NCI-H1930 (cell line): ENCODE measurements at places on chromosomes 7 and 10.

GRCh38 chr7:117157241-117158209, 165.3 kb downstream of the WNT2 start:
- DNase-seq = no peak

DNA sequence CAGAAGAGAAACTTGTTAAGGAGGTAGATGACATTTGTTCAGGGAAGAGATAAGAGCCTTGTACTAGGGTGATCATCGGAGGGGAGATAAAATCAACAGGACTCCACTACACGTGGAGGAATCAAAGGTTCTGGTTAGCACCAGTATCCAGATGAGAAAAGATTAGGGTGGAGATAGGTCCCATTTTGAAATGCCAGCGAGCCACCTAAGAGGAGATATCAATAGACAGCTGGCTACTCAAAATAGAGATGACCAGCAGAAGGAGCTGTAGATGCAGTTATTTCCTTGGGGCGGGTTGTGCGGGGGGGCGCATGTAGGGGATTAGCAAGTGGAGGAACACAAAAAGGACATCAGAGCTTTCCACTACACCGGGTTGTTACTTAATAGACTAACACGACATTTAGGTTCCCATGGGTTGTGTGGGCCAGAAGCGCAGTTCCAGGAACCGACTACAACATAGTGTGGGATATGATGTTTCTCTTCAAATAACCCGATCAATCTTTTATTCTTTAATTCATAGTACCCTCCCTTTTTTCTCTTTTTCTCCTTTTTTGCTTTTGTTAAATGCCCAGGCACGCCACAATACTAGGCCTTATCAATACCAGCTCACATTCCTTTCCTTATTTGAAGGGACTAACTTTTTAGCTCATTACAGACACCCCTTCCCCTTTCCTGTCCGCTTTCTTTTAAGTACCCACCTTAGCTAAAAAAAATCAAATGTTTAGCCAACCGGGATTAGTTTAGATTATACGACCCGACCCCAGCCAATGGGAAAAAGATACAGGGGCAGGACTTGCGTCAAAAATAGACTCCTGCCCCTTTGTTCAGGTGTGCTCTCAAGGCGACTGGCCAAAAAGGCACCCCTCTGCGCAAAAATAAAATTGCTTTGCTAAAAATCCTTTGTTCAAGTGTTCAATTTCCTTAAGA, 2.0 kb upstream of the KIF11 start:
- DNase-seq = peak; percentile 7

- DNase-seq = peak; percentile 92
Observed at GRCh38 chr7:92447345-92448204, at the start of gene GATAD1. Gene GATAD1, plus strand, starts transcription at chr7:92447482. Its CDS starts 248 bp downstream, at chr7:92447730.

GRCh38 chr10:43605850-43606322, 352 bp upstream of the ZNF485 start:
- no peak for DNase-seq

GRCh38 chr10:10807106-10807505, 210.6 kb upstream of the CELF2 start:
- DNase-seq = no peak

- DNase-seq = no peak
Observed at GRCh38 chr7:122166275-122166674, 22.2 kb upstream of the AASS start.

DNA sequence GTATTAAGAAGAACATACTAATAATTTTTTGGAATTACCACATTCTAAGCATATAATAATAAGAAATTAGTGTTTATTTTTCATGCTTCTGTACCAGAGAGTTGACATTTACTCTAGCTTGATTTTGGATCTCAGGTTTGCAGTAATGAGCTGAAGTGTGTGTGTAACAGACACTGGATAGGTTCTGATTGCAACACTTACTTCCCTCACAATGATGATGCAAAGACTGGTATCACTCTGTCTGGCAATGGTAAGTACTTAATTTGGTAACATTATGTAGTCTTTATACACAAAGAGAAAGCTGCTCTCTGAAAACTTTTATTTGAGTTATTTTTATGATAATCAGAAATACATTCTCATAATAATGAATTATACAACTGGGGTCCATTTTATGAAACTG, 54.1 kb downstream of the SRI start:
- DNase-seq = no peak

- DNase-seq = no peak
Observed at GRCh38 chr10:97018251-97019212, 167.2 kb downstream of the SLIT1 start.

DNA sequence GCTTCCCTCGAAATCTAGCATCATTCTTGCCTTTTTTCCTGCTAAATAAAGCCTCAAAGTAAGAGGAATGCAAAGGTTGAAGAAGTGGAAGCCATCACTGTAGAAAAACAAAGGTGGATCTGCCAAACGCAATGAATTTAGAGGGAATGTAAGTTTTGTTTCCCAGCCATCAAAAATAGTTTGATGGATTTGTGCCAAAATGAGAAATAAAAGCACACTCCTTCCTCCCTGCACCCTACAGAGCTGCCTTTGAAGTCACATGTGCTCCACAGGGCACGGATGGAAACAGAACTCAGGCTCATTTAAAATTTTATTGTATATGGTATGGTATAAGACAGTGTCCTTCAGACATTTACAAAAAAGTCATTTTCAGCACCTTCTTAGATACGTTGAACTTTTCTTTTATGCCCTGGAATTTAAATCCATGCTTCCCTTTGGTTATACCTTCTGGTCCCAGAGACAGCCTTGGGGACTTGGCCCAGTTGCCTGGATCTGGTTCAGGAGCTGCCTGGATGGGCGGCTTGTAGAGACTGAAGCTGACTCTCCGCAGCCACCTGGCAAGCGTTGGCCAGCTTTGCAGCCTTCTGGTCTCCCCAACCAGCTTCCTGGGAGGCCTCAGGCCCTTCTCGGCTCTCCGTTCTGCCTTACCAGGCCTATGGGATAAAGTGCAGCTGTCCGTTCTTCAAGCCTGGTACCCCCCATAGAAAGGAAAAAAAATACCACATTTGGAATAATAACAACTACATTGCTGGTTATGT, 228.5 kb upstream of the NEBL start:
- no peak for DNase-seq

- no peak for DNase-seq
Observed at GRCh38 chr10:8054244-8054493, 319 bp upstream of the GATA3 start.

GRCh38 chr7:70712942-70713341, 419.0 kb upstream of the GALNT17 start:
- DNase-seq = no peak

- no peak for DNase-seq
Observed at GRCh38 chr7:29471444-29472138, 92.0 kb upstream of the PRR15 start.

GRCh38 chr10:96626795-96627194, 40.0 kb upstream of the TM9SF3 start:
- DNase-seq = no peak

- DNase-seq = no peak
Observed at GRCh38 chr7:143900230-143900766, 1.7 kb downstream of the TCAF1 start.

DNA sequence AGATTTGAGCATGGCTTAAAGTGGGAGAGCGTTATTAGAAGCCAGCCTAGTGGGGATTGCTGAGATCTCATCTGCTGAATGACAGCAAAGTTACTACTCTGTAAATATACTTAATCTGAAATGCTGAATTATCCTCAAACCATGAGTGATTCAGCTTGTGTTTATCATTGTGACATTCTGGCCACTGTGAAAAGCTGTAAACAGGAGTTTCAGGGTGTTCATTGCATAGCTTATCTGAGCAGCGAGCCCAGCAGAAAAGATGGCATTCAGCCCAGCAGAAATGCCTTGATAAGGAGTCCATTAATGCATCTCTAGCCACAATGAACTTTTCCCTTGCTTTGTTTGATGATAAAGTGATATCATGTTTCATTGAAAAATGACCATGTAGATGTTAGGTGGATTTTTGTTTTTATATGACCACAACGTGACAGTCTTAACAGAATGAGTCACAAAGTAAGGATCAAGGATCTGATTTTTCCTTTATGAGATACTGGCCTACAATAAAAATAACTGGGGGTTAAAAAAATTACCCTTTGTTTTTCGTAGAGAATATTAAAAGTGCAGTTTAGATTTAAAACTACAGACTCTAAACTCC, 7.8 kb downstream of the TES start:
- DNase-seq = no peak

- no peak for DNase-seq
Observed at GRCh38 chr10:122347170-122347841, 27.2 kb upstream of the PLEKHA1 start.

DNA sequence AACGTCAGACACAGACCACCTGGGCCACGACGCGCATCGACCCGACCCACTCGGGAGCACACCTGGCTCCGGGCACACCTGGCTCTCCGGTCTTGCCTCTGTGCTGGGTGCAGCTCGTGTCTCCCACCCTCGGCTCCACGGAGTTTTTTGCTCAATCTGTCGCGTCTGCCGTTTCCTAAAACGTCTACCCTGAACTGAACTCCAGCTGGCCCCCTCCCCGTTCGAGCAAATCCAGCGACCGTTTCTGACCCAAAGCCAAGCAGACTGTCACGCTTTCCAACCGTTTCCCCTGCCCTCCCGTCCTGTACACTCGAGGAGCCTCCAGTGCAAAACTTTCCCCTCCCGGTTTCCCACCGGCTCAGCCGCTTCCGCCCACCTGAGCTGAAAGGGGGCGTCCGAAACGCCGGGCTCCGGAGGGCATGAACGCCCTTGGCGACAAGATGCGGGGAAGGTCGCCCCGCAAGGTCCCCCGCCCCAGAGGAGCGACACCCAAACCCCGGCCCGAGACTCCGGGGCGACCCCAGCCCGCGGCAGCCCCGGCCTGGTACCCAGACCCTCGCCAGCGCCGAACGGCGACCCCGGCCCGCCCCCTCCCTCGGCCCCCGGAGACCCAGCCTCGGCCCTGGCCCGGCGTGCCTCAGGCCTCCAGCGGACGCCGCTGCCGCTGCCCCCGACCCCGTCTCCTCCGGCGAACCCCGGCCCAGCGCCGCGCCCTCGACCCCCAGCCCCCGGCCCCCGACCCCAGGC, 557 bp downstream of the CYTH3 start:
- no peak for DNase-seq

DNA sequence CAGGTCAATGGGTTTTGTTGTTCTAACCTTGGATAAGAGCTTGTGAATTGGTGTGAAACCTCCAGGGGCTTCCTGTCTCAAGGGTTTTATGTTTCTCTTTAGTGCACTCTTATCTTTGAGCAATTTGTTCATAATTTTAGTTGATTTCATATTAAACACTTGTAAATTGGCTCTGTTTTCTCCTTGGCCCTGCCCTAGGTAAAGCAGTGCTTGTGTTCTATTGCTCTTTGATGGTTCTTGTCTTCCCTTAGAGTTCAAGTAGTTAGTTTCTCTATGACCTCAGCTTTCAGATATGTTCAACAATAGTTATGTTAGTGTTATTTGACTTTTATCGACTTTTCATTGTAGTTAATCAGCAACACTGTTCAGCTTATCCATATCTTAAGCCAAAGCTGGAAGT, 566.4 kb upstream of the POT1 start:
- no peak for DNase-seq

DNA sequence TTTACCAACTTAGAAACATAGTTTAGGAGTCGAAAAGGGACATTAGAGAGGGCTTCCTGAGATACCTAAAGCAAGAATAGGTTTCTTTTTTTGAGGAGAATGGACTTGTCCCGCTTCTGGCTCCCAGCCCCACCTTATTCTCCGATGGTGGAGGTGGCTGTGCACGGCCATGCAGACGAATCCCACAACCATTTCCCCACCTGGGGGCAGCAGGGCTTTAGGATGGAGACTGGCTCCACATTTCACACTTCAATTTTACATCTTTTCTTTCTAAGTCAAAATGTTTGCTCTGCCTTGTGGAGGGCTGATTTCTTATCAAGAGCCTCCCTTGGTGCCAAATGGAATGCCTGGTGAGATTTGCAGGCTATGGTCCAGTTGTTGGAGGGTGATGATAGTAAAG, 118.5 kb downstream of the GLRX3 start:
- no peak for DNase-seq

DNA sequence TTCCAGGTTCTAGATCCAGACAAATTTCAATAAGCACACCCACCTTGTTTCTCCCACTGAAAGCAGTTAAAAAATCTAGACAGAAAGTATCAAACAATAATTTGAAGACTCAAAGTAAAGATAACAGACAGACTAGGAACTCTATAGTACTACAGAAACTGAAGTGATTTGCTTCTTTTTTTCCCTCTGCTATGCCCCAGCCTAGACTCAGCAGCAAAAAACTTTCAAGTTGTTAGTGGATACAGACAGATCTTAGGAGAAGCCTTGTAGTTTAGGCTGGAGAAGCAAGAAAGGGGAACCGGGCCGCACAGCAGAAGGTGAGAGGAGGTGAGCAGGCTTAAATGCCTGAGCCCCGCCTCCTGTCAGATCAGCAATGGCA, 65.1 kb downstream of the IGF2BP3 start:
- no peak for DNase-seq

GRCh38 chr7:138934861-138935260, 46.3 kb downstream of the KIAA1549 start:
- no peak for DNase-seq

DNA sequence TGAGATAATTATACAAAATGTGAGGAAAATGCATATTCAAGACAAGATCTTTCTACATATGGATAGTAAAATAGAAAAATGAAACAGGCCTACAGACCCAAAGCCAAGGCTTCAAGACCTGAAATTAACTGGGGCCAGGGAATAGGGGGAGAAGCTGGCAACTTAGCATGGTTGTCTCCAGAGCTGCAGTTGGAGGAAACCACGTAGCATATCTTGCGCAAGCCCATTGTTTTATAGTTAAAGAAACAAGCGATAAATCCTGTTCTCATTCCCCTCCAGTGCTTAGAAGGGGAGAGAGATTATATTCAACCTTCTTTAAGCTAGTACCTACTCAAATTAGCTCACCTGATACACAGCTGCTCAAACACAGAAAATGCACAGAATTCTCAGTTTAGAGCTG, 197.1 kb downstream of the SORCS1 start:
- no peak for DNase-seq

- no peak for DNase-seq
Observed at GRCh38 chr10:62662486-62662885, 142.0 kb upstream of the ADO start.

GRCh38 chr10:49180444-49180860, 7.7 kb downstream of the TMEM273 start:
- DNase-seq = no peak

GRCh38 chr10:88114368-88114767, 250.9 kb downstream of the PTEN start:
- peak; percentile 28 for DNase-seq

- no peak for DNase-seq
Observed at GRCh38 chr7:19368491-19368925, 223.3 kb upstream of the FERD3L start.

DNA sequence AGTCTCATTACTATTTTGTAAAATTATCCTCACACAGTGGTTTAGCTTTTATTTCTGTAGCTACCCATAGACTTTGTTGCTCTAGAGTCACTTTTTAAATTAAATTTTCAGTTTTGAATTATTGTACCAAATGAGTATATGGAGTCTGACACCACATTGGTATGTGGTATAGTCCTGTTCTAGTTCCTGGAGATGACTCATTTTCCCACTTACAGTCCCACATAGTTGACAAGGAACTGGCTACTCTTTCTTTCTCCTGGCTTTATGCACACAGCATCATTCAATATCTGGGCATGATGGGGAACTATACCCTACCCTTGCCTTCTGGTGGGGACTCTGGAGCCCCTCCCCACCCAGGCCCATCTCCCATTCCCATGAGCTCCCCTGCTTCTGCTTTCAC, 92.6 kb upstream of the RAB11FIP2 start:
- DNase-seq = no peak

GRCh38 chr7:33674804-33675411, 230.4 kb upstream of the BMPER start:
- DNase-seq = no peak

GRCh38 chr10:59741583-59741982, 11.7 kb downstream of the MRLN start:
- DNase-seq = no peak
